Right renal cortex interstitium (tissue), 3 donors: ENCODE measurements at places on chromosomes 3 and 15. TPM values are rescaled to one million over a fixed set of nuclear protein-coding genes. Genes with fewer than 3 reads are reported as not detected.

HTD2 gene
- polyA plus RNA-seq, result 18.9 TPM

SMCO1 gene
- polyA plus RNA-seq, result not detected

HTR3E gene
- not detected for polyA plus RNA-seq

KBTBD12 gene
- 1.9 TPM for polyA plus RNA-seq

CAV3 gene
- 0.33 TPM for polyA plus RNA-seq

ANP32A gene
- polyA plus RNA-seq, result 333 TPM

GOLGA8G gene
- 0.12 TPM for polyA plus RNA-seq

FBXL22 gene
- 2.1 TPM for polyA plus RNA-seq

BDH1 gene
- polyA plus RNA-seq, result 39.9 TPM

- DNase-seq, result no peak
Measured at GRCh38 chr3:81477740-81478139, 283.7 kb downstream of the GBE1 start.

DNA sequence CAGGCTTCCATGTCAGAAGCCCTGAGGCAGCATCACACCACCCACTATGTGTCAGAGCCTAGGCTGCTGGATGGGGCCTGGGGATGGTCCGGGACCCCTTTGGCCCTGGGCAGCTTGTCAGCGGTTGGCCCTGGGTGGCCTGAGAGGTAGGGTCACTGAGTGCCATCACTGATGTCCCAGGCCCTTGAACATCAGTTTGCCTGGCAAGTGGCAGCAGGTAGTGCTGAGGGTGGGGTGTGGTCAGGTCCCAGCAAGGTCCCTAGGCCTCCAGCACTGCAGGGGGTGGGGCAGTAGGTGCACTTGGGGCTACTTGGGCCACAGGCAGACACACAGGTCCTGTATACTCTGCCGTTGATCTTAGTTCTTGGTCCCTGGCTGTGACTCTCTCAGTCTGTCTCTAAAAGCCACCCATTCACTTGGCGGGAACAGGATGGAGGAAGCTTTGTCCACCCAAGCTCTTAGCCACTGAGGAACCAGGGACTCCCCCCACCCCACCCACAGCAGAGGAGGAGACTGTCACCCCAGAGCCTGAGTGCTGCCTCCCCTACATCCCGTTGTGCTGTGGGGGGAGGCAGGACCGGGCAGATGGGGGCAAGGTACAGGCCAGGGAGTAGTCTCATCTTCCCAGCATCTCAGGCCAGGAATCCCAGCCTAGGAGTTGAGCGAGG, 5.8 kb downstream of the GNAI2 start:
- DNase-seq, result no peak

GRCh38 chr15:70152070-70152480, 54.4 kb upstream of the TLE3 start:
- DNase-seq, result no peak

DNA sequence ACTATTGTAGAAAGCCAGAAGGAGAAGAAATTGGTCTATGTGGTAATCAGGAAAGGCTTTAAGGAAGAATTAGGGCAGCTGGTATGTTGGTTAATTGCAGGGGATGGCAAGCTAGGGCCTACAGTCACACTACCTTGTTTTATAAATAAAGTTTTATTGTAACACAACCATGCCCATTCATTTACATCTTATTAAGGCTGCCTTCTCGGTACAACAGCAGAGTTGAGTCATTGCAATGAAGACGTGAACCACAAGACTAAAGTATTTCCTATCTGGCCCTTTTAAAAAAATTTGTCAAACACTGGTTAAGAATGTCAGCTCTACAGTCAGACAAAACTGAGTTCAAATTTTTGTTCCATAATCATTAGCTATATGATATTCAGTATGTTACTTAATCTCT, 8.3 kb downstream of the SERPINI1 start:
- no peak for DNase-seq

DNA sequence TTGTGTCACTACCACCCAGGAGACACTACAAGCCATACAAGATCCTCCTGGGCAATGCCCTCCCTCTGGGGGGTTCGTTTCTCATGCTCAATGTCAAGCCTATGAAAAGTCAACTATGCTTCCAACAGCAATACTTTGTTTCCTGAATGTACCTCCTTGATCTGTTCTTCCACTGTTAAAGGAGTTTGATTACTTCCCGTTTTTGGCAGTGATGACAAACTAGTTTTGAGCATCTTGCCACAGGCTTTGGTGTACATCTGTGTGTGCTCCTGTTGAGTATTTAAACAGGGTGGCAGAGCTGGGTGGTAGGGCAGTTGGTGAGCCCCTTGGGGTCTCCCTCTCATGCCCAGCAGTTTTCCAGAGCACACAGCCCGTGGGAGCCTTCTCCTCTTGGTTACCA, 81.4 kb downstream of the IL12A start:
- no peak for DNase-seq

GRCh38 chr15:38652183-38652794, 87.7 kb upstream of the RASGRP1 start:
- DNase-seq, result no peak

DNA sequence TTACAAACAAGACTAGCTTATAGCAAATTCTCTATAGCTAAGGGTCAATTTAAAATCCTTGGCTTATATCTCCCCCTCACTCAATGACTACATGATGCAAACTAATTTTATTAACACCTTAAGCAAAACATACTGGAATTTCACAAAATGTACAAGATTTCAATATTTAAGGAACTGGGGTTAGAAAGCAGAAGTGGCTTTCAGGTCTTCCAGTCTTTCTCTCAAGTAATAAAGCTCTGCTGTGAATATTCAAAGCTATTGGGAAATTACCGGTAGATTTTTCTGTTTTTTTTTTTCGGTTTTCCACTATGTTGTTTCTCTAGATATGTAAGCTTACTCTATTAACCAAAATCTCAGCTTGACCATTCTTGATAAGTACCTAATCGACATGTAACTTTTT, 3.9 kb downstream of the EPM2AIP1 start:
- DNase-seq, result no peak

- no peak for DNase-seq
Measured at GRCh38 chr3:122063908-122064307, 8.7 kb downstream of the CD86 start.

DNA sequence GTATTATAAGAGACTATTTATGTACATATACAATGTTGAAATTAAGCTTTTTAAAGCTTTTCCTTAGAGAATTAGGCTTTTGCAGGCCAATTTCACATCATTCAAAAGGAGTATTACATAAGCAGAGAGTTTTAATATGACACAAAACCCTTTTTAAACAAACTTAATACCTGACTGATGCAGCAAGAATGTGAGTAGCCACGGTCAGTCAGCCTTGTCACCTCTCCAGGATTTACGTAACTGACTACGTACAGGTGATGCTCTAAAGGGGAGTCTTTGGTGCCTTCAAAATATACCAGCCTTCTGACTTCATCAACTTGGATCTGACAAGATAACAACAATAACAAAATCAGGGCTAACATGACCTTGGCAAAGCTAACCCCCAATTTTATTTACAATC, 44.2 kb upstream of the IGDCC4 start:
- no peak for DNase-seq

DNA sequence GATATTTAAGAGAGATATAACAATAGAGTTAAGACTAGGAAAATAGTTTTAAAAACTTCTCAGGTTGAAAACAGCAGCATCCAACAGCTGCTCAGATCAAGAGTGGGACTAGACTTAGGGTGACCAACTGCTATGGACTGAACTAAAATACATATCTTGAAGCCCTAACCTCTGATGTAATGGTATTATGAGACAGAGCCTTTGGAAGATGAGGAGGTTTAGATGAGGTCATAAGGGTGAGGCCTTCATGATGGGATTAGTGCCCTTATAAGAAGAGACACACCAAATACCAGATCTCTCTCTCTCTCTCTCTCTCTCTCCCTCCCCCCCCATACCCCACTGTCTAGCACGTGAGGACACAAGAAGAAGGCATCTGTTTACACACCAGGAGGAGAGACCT, 37.4 kb upstream of the GALNT15 start:
- DNase-seq, result no peak

- DNase-seq, result no peak
Measured at GRCh38 chr3:26962492-26963360, 340.2 kb downstream of the LRRC3B start.

- DNase-seq, result no peak
Measured at GRCh38 chr3:56424885-56425284, 43.4 kb downstream of the ERC2 start.

- no peak for DNase-seq
Measured at GRCh38 chr3:120396469-120396868, 47.3 kb upstream of the LRRC58 start.

- no peak for DNase-seq
Measured at GRCh38 chr3:9153904-9154619, 95.4 kb downstream of the SRGAP3 start.

GRCh38 chr3:33717616-33717865, 513 bp downstream of the CLASP2 start:
- peak; percentile 31 for DNase-seq

- no peak for DNase-seq
Measured at GRCh38 chr3:96970211-96970610, 155.8 kb downstream of the EPHA6 start.

DNA sequence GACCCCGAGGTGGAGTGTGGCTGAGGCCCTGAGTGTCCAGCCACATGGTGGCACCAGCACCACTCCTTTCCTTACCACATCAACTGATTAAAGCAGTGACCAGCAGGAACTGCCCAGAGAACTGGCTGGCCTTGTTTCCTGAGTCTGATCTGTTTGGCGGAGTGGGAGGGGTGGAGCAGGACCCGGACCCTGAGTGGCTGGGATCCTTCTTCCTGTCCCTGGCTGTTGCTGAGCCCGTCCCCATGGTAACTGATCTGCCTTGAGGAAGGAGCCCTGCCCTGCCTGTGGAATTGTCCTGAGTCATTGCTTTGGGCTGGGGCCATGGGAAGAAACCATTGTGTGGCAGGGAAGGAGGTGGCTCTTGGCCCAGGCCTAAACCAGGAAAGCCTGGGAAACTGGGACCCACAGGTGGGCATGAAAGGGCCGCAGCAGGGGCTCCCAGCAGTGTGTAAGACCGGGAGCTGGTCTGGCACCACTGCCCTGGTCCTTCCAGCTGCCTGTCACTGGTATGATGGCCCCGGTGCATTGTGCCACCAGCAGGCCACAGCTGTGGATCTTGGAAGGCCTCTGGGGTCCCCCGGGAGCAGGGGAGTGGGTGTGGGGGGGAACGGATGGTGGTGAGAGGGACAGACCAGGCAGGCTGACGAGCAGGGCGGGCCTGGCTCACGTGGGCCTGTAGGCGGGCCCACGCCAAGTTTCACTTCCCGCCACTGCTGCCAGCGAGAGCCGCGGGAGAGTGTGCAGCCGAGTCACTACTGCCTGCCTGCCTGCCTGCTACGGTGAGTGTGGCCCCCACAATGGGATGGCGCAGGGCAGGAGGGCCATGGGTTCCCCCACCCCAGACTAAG, 19.2 kb downstream of the ATRIP start:
- peak; percentile 98 for DNase-seq
